Right ventricle myocardium inferior (tissue), 1 donor: ENCODE measurements at places on chromosomes 13 and 19.

- no peak for DNase-seq
These were observed 8.7 kb downstream of the BRD4 start for GRCh38 chr19:15323496-15324235.

GRCh38 chr19:10006335-10006708 lies 4.0 kb downstream of the COL5A3 start:
- DNase-seq: no peak

GRCh38 chr13:105616333-105617075 lies 919.0 kb downstream of the EFNB2 start:
- no peak for DNase-seq

GRCh38 chr19:30006207-30006606 lies 64.2 kb downstream of the URI1 start:
- no peak for DNase-seq
